Stromal cell of bone marrow (primary cell): ENCODE measurements at places on chromosomes 4 and X.

DNA sequence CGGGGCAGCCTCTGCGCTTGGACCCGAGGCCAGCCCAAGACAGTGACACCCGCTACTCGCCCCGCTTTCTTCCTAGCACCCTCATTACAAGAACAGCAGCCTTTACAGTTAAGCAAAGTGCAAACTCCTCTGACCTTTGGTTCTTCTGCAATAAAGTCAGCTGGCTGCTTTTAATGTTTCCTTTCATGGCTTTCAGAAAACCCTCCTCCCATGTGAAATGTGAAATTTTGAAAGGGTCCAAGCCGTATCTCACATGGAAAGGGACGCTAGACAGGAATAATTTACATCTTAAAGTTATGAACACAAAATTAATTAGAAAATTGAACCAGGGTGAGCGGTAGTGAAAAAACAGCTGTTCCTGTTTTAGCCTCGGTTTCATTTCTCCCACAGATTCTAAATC is 520.1 kb upstream of the FRG1 start:
- no peak for DNase-seq

DNA sequence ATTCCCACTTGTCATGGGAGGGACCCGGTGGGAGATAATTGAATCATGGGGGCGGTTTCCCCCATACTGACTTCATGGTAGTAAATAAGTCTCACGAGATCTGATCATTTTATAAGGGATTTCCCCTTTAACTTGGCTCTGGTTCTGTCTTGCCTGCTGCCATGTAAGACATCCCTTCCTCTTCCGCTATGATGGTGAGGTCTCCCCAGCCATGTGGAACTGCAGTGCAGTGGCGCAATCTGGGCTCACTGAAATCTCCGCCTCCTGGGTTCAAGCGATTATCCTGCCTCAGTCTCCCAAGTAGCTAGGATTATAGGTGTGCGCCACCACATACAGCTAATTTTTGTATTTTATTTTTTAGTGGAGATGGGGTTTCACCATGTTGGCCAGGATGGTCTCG is 2.9 kb downstream of the HPGDS start:
- DNase-seq: no peak

DNA sequence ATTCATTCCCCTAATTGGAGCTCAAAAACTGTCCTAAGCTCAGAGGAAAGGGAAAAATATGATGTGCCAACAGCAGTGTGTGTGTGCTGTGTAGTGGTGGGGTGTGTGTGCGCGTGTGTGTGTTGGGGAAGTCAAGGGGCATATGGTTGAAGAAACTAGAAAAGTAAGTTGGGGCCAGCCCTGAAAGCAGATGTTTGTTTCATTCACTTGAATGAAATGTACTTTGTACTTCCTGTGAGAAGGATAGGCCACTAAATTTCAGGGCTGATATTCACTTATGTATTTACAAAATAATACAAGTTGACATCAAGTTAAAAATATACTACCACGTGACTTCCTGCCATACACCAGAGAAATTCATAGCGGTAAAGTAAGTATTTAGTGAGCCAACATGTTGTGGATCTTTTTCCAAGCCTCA is 151.3 kb upstream of the JADE1 start:
- no peak for DNase-seq

- peak; percentile 49 for DNase-seq
These were observed 38.5 kb upstream of the MED14 start for GRCh38 chrX:40773809-40774208.

DNA sequence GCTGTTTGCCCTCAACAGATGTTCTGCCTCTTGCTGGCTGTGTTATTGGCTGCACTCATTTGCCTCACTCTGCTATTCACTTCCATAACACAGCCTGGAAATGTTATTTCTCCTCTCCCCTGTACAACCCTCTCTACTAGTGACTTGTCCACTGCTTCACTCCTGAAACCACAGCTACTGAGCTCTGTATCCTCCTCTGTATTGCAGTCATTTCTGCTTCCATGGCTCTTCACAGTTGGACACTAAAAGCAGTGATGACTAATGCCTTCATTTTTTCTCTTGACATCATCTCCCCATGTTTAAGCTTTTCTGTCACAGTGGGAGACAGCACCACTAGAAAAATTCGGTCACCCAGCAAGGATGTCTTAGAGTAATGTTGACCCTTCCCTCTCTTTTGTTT is 123.0 kb upstream of the PPP1R2C start:
- no peak for DNase-seq
